Fibroblast of skin of right biceps (primary cell): ENCODE measurements at places on chromosomes 3 and 15.
A peak's percentile ranks its signal among the peaks of the same experiment; 100 is the strongest.

- no peak for DNase-seq
Measured at GRCh38 chr3:186239321-186239720, 122.7 kb downstream of the DGKG start.

GRCh38 chr3:17140670-17141505 lies 256.1 kb downstream of the PLCL2 start:
- DNase-seq, result no peak

DNA sequence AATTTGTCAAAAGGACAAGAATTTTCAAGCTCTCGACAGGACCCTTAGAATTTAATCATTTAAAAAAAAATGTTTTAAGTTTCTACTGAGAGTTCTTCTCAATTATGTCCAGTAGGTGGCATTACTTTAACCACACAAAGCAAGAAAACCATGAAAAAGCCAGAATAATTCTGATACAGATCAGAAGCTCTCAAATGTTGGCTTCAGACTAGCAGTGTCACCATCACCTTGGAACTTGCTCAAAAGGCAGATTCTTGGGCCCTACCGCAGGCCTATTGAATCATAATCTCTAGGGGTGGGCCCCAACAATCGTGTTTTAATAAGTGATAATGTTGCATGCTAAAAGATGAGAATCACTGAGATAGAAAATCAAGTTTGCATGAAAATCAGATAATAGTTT lies 99.5 kb upstream of the KCNMB2 start:
- peak; percentile 59 for DNase-seq

DNA sequence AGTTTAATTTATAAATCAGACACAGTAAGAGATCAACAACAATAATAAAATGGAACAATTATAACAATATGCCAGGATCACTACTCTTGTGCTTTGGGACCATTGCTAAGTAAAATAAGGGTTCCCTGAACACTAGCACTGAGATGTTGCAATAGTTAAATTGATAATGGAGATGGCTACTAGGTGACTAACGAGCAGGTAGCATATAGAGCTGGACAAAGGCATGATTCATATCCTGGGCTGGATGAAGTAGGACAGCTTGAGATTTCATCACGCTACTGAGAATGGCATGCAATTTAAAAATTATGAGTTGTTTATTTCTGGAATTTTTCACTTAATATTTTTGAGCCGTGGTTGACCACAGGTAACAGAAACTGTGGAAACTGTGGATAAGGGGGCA lies 20.7 kb upstream of the MYZAP start:
- DNase-seq, result peak; percentile 70

DNA sequence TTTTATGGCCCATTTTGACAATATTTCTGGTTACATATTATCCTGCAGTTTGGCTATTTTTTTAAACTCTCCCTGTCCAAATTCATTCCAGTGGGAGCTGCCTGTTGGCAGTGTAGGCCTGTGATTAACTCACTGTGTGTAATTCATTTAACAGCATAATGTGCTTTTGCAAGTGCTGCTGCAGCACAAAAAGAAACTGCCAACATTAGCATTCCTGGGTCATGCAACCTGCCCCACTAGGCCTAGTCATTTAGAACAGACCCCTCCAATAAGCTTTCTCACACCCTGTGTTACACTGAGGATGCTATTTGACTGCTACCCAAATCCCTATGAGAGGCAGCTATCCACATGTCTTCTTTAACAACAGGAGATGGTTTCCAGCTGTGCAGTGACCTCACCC lies 251.2 kb upstream of the UBE2E2 start:
- DNase-seq, result no peak

- DNase-seq, result peak; percentile 65
Measured at GRCh38 chr3:101803173-101803782, 24.3 kb downstream of the NXPE3 start.

GRCh38 chr3:46001178-46001577 lies 5.6 kb upstream of the FYCO1 start:
- DNase-seq, result no peak

GRCh38 chr3:78287085-78287484 lies 1247.2 kb downstream of the ROBO2 start:
- DNase-seq, result peak; percentile 72

DNA sequence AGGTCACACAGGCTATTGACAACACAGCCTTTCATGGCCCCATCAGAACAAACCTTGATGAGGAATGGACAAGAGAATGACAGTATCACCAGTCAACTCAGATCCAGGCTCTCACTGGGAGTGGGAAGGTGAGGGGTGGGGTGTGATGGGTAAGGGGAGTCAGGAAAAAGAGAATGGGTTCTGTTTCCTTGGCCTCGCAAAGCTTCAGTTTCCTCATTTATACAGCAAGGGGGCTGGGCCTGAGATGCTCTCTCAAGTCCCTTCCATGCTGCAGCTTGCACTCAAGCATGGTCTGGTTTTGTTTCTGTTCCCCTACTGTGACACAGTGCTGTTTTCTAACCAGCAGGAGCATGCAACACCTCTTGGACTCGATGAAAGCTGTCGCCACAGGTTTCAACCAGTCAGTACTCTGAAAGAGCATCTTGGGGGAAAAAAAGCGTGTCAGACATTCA lies 65.7 kb upstream of the IL12A start:
- no peak for DNase-seq

GRCh38 chr3:85801955-85802354 lies 843.2 kb downstream of the CADM2 start:
- DNase-seq, result no peak

DNA sequence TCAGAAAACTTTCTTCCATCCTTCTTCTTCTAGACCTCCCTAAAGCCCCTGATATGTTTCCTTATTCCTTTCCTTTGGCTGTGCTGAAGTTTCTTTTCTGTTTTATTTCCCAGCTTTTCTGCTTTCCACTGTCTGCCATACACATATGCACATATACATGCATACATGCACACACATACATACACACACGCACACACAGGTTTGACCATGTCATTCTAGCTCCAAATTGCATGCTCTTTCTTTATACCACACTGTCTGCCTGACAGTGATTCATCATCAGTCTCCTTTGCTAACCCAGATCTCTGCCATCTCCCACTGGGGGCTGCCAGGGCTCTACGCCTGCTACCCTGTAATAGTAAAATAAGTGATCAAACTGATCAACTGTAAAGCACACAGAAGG lies 181.3 kb downstream of the STAC start:
- DNase-seq, result no peak

- no peak for DNase-seq
Measured at GRCh38 chr3:195873971-195874370, 34.4 kb downstream of the TNK2 start.

- peak; percentile 75 for DNase-seq
Measured at GRCh38 chr15:82113106-82113715, 67.4 kb upstream of the MEX3B start.

GRCh38 chr3:3778641-3779270 lies 20.5 kb upstream of the LRRN1 start:
- DNase-seq, result peak; percentile 75

DNA sequence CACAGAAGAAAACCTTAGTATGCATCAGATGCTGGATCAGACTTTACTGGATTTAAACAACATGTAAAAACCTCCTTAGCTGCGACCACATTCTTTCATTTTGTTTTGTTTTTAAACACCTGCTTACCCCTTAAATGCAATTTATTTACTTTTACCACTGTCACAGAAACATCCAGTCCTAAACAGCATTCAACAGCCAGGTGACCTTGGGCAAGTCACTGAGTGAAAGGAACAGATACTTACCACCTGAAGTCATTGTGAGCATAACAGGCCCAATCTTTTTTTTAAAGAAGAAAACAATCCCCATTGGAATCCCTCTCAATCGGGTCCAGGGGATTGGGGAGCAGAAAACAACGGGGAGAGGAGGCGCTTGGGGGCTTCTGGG lies 390 bp downstream of the STARD5 start:
- DNase-seq, result no peak

DNA sequence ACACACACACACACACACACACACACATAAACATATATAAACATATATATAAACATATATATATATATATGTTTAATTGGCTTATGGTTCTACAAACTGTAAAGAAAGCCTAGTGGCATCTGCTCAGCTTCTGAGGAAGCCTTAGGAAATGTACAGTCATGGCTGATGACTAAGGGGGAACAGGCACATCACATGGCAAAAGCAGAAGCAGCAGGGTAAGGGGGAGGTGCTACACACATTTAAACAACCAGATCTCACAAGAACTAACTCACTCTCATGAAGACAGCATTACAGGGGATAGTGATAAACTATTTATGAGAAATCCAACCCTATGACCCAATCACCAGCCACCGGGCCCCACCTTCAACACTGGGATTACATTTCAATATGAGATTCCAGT lies 922.9 kb downstream of the SI start:
- DNase-seq, result no peak

DNA sequence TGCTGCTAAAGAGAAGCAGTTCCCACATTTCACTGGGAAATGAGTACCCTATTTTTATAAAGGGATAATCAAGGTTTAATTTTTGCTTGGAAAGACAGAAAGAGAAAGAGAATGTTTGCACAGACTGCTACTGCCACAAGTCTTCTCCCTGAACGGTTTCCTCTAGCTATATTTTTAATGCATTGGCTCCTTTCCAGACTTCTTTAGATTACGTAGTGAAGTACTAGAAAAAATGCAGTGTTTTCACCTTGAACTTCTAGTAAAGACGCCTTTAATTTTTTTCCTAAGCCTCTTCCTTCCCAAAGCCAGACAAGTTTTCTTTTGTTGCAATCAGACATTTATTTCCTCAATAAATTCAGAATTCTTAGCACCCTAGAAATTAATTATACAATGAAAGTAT lies 248.3 kb upstream of the CCDC54 start:
- DNase-seq, result peak; percentile 12

DNA sequence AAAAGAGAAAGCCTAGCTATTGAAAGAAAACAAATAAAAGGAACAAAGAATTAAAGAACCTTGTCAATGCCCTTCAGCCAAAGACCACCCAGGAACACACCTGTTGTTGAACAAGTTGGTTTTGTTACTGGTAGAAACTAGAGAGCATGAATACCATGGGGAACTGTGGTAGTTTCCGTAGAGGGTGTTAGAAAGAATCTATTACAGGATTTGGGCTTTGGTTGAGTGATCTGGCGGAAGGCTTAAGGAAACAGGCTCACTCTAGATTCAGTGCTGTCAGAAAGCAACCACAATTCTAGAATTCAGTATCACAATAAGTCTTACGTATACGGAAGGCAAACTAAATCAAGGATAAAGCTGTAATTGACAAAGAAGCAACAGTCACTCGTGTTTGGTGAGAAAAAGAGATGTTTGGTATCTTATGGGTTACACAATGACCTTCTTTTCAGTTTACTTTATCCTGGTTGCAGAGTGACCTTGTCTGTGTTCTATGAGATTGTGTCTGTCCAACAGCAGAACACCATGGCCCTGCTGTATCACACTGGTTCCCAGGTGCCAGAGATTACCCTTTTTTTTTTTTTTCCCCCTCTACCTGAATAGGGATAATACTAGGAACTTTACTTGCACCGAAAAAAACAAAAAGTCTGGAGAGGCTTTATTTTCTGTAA lies 265.9 kb downstream of the SHQ1 start:
- DNase-seq, result no peak

DNA sequence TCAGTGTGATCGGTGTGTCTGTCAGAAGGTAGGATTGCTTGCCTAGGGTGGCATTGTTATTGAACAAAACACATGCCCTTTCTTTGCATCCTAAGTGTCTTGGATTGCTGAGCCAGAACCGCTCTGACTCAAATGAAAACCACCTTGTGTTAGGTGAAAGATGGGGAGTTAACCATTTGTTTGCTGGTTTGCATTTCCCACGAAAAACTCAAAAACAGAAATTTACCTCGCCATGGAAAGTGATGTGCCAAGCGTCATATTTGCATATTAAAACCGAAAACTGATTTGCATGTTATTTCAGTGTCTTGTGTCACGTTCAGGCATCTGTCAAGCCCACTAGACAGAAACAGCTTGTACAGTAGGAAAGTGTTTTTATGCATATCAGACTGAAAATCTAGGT lies 474.6 kb upstream of the TPRG1 start:
- no peak for DNase-seq

- DNase-seq, result no peak
Measured at GRCh38 chr3:140753865-140754754, 76.2 kb downstream of the TRIM42 start.

GRCh38 chr3:116930786-116931185 lies 221.2 kb downstream of the TUSC7 start:
- no peak for DNase-seq

DNA sequence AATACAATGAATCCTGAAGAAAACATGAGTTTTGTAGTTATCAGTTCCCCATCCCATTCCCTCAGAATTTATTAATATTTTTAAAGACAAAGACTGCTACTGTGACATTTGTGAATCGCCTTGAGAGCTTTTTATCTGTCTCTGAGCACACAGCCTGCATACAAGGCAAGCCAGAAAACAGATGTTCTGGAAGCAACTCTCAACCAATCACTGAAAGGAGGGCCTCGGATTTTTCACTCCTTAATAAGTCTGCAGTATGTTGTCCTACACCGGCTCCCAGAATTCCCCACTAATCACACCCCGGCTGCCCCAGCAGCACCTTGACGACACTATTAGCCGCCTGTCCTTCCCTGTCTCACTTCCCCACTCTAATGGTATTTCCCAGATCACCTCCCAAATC lies 138.5 kb downstream of the ZNF621 start:
- DNase-seq, result no peak

- no peak for DNase-seq
Measured at GRCh38 chr15:92158426-92158825, 235.3 kb upstream of the ST8SIA2 start.

GRCh38 chr15:60546744-60547143 lies 67.8 kb upstream of the ICE2 start:
- no peak for DNase-seq

DNA sequence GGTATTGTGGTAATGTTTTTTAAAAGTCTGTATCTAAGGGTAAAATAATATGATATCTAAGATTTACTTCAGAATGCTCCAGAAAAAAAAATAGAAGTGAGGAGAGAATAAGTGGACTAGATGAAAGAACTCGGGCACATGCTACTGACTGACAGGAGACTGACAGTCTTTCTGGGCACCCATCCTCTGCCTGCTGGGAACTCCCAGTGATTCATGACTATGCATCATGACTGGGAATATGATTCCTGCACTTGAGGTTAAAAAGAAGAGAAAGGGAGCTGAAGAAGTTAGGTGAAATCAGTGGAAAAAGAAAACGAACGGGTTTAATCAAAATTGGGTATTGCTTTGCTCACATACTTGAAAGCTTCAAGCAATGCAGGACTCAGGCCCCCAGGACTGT lies 35.7 kb upstream of the SPSB4 start:
- no peak for DNase-seq

GRCh38 chr15:33442449-33442848 lies 131.7 kb downstream of the RYR3 start:
- DNase-seq, result no peak

DNA sequence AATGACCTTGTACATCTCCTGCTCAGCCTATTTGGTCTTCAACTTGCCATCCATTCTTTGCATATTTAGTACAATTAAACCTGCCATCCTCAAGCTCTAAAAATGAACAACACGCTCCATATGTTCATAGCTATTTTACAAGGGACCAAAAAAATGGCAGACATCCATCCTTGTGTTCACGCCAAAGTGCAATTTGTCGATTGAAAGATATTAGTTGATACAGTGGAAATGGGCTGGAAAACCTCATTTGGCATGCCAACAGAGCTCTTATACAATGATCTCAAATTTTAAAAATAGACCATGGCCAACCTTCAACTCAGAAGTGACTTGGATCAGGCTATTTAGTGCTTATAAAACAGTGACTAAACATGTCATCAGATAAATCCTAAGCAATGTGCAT lies 413.6 kb upstream of the ARL6 start:
- no peak for DNase-seq
